ENCODE measurements at places on chromosomes 4 and X. TPM values are rescaled to one million over a fixed set of nuclear protein-coding genes. Genes with fewer than 3 reads are reported as not detected.
A peak's percentile ranks its signal among the peaks of the same experiment; 100 is the strongest.

GRCh38 chrX:114591121-114591520 lies 7.2 kb downstream of the HTR2C start:
- peaks cover 39% of the 10 kb centered on the region for H3K27me3 ChIP-seq
- H3K27ac ChIP-seq, result no peak overlapping the region
- H3K36me3 ChIP-seq, result no peaks in the 10 kb centered on the region
- no peaks in the 10 kb centered on the region for H3K4me1 ChIP-seq
- no peak for DNase-seq
- no peak overlapping the region for H3K4me3 ChIP-seq

Gene FOXP3
- not detected for total RNA-seq

Gene CDKL5
- total RNA-seq, result 16.9 TPM

DNA sequence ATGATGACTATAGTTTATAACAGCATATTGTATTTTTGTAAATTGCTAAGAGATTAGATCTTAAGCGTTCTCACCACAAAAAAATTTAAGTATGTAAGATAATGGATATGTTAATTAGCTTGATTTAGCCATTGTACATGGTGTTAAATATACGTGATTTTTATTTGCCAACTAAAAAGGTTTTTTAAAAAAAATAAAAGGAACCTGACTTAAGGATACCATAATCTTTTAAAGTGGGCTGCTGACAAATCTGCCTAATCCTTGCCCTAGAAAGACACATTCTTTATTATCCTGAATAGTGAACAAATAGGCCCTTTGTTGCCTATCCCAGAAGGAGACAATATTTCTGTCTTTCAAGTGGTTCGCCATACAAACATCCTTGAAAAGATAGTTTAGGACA lies 94.6 kb upstream of the FAM47C start:
- H3K36me3 ChIP-seq, result no peaks in the 10 kb centered on the region
- no peaks in the 10 kb centered on the region for H3K27me3 ChIP-seq
- no peaks in the 10 kb centered on the region for H3K4me1 ChIP-seq
- H3K27ac ChIP-seq, result no peak overlapping the region

- peak; percentile 40 for DNase-seq
- H3K4me3 ChIP-seq, result no peak overlapping the region
- H3K36me3 ChIP-seq, result no peaks in the 10 kb centered on the region
- no peak overlapping the region for H3K27ac ChIP-seq
- H3K27me3 ChIP-seq, result no peaks in the 10 kb centered on the region
Measured at GRCh38 chr4:106421441-106422296, 53.1 kb upstream of the GIMD1 start.

All from hepatocyte (in vitro differentiated cells).